ENCODE measurements at places on chromosomes 6 and 20. TPM values are rescaled to one million over a fixed set of nuclear protein-coding genes. Genes with fewer than 3 reads are reported as not detected.

GRCh38 chr6:12537389-12537788 lies 179.2 kb upstream of the PHACTR1 start:
- no peak for DNase-seq

DNA sequence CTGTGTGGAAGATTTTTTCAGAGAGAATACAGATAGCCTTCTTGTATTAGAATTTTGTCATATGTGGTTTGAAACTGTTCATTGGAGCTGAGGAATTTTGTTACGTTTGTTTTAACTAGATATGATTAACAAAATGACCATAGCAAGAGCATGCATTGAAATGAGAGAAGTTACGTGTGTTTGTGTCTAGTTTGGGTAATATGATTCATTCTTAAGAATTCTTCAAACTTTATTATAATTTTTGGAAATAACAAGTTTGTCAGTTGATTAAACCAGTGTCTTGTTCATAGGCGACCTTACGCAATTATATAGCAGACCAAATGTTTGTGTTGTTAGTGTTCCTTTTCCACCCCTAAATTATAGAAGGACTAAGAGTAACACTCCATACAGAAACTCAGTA lies 5.5 kb downstream of the GMNN start:
- DNase-seq, result no peak

DNA sequence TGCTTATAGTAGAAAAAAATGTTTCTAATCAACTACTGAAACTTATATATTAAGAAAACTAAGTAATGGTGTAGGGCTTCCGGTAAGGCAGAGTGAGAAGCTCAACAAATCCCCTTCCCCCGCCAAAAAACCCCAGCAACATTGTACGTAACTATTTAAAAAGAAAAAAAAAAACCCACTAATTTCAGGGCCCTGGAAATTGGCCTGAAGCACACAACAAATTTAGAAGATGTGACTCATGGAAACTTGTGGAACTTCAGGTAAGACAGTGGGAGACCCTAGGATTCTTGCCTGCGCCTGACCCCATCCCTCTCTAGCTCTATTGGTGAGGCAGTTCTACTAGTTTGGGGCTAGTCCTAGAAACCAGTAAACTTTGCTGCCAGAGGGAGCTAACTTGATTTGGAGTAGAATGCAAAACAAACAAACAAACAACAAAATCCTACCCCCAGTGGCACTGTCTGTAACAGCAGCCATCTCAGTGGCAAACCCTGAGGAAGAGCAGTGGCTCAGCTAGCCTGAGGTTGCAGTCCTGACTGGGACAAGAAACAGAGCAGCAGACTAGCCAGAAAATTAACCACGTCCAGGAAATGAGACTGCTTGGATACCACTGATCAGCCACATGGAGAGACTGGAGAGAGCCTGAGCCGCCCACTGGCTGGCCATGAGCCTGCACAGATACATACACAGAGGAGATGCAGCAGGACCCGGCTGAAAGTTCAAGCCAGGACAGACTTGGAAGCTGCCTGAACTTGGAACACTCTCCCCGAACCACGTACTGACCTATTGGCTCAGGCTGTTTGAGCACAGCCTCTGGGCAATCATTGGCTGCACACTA lies 135.1 kb downstream of the TBXT start:
- no peak for DNase-seq

DNA sequence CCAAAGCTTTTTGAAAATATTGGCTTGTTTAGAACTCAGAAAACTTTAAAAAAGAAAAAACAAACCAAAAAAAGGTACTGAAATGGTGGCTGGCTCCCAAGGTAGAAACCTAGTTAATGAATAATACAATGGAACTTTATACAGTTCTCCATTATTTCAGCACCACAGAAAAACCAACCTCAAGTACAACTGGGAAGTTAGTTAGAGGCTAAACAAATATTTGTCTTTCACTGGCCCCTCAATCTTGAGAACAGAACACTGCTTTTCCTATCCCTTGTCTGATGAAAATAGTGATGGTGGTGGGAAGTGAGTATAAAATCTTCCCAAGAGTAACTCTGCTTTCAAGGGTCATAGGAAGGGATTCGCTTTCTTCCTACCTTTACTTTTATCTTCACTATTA lies 126.5 kb downstream of the REV3L start:
- no peak for DNase-seq

GRCh38 chr6:45630314-45630713 lies 252.6 kb upstream of the SUPT3H start:
- no peak for DNase-seq

- no peak for DNase-seq
Observed at GRCh38 chr6:130625825-130626527, 201.2 kb upstream of the SMLR1 start.

DNA sequence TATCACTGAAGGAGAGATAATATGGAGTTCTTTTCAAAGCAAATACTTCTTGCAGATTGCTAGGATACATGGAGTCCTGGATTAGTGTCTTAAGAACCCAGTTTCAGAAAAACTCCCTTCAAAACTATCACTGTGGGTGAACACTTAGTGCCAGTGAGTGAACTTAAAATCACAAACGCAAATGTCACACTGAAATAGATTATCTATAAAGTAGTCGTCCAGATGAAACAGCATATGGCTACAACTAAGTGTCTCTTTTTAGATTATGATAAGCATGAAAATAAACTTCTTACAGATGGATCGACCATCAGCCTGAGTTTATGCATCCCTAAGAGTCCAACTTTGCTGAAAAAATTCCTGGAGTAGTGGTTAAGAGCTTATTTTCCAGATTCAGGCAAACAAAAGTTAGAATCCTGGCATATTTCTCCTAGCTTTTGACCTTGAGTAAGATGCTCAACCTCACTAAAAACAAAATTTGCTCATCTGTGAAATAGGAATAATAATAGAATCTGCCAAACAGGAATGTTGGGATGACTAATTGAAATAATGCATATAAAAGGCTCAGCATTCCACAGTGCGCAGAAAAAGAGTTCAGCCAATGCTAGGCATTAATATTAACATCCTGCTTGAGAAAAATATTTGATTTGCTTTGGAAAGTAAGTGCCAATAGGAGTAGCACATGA lies 70.4 kb downstream of the DOK5 start:
- DNase-seq, result no peak

- DNase-seq, result no peak
Observed at GRCh38 chr20:63976980-63977738, 2.3 kb downstream of the SAMD10 start.

GRCh38 chr6:146700078-146700686 lies 101.4 kb downstream of the ADGB start:
- peak; percentile 61 for DNase-seq

- no peak for DNase-seq
Observed at GRCh38 chr20:24990810-24991252, 1.7 kb downstream of the APMAP start.

- no peak for DNase-seq
Observed at GRCh38 chr6:119324718-119325117, 24.8 kb downstream of the MAN1A1 start.

GRCh38 chr6:85166114-85166741 lies 283.7 kb upstream of the NT5E start:
- DNase-seq, result no peak

- no peak for DNase-seq
Observed at GRCh38 chr6:142357879-142358278, 56.1 kb downstream of the ADGRG6 start.

DNA sequence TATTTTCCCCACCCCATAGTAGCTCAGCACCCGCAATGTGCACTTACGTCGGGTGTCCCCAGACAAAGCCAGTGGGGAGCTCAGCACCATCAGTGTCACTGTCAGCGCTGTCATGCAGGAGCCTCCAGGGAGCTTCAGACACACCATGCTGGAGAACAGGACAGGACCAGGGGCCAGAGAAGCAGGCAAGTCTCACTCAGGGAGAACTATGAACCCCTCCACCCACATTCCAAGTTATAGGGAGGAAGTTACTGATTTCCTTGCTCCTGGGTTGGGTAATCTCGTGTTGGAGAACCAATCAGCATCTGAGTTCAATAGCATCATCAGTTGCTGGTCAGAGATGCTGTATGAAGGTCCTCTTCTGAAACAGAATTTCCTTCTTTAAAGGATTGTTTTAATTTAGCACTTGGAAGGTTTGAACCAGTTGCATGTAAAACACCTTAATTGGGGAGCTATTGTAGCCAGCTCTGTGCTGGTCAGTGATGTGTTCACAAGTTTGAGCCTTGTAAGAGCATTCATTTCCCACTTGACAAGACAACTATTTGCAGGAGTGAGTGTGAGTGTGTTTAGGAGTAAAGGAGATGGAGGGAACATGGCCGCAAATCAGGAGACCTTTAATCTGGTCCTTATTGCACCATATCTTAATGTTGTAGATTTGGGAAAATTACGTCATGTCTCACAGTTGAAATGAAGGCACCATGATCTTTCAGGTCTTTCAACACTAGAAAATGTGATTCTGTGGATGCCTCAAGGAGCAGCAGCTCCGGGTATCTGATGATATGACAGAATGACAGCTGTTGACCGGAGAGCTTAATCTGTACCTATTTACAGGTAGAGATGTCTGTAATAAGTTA lies at the start of gene HLA-DRB1:
Gene HLA-DRB1 (minus strand): TSS at position 253 of the 854 bp plus-strand sequence. CDS start 106 bp downstream, at position 147.
- peak; percentile 5 for DNase-seq

- no peak for DNase-seq
Observed at GRCh38 chr6:95328231-95328630, 249.1 kb upstream of the MANEA start.

GRCh38 chr6:135053406-135053805 lies 1.2 kb downstream of the HBS1L start:
- DNase-seq, result no peak

- DNase-seq, result no peak
Observed at GRCh38 chr6:165571068-165571682, 91.9 kb downstream of the PDE10A start.

DNA sequence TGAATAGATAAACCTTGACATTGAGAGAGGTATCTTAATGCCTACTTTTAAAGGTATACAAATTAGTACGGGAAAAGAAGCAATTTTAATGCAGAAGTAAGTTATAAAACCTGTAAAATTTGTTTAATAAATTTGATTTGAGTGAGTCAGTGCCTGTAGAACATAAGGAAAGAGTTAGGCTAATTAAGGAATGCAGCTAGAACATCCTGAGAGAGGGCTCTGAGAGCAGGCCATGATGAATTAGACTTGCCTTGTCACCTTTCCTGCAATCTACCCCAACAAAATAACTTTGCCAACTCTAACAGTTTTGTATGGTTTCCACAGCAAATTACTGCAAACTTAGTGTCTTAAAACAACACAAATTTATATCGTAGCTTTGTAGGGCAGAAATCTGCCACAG lies 700.8 kb downstream of the RFPL4B start:
- no peak for DNase-seq

- no peak for DNase-seq
Observed at GRCh38 chr20:35618263-35619131, 2.9 kb downstream of the SPAG4 start.

DNA sequence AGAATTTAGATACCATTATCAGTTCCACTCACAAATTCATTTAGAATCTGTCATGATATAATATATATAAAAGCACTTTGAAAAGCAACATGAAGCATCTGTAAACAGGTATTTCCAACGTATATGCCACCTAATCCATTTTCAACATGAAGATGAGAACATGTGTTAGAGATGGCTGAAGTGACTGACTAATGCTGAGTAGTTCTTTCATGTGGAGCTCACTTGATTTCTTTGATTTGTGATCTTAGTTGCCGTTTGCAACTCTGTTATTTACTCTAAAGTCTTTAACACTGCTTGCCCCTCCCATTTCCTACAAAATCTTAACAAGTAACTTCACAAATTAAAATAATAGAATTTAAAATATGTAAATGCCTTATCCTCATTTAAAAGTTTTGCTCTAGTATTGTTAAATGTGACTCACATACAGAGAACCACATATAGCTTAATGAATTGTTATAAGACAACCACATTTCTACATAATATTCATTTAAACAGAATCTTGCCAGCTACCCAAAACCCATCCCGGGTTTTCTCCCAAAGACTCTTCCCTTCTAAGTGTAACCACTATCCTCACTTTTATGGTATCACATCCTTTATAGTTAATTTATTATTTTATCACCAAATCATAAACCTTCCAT lies 78.3 kb downstream of the ME1 start:
- no peak for DNase-seq

DNA sequence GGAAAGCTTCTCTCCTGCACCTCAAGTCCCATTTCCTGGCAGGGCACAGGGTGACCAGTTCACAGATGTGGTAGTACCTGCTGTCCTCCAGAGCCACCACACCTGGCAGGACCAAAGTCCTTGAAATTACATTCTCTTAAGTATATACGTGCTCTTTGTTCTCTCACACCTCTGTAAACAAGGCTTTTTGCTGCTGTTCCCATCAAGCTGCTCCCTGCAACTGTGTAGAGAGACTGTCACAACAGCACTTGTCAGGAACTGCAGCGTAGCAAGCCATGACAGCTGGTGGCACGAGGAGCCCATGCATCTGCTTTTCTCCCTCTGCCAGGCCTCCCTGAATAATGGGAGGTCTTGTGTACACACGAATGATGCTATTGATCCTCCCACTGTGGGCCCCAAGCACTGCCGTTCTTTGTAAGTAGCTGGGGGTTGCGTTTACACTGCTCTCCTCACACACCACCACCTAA lies 431.8 kb downstream of the CD83 start:
- DNase-seq, result no peak

- DNase-seq, result no peak
Observed at GRCh38 chr6:161256407-161256806, 17.5 kb downstream of the AGPAT4 start.

DNA sequence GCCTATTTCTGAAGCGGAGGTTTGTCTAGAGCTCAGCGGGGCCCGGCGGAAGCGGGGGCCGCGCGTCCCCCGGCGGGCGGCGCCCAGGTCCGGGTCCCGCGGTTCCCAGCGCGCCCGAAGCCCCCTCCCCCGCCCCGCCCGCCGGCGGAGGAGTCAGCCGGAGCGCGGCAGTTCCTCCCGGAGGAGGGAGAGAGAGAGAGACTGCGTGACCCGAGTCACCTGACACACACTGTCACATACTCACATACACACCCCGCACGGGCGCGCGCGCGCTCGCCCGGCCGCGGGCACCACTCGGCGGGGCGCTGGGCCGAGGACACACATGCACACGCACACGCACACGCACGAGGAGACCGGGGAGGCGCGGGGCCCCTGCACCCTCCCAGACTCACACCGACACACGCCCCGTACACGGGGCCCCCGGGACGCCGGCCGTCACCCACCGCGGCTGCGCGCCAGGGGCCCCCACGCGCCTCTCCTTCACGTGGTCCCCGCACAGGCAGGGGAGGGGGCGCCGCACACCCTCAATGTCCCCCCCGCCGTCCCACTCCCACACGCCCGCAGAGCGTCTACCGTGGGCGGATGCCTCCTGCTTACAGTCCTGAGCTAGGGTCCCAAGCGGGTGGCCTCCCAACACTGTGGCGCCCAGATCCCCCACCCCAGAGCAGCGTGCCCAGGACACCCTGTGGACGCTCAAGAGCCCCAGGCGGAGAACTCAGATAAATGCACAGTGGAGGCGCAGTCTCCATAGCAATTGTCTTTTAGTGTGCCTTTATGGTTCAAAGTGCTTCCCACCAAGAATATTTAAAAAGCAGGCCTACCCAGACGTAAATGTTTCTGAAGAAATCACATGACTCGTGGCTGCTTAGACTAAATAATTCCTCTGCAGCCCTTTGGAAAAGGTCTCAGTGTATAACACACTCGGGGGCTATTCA lies at the start of gene RRAGD:
Gene RRAGD (minus strand): TSS at position 203 of the 935 bp plus-strand sequence. CDS start 280 bp downstream, outside the sequence.
- DNase-seq, result no peak

Gene FNDC11
- polyA plus RNA-seq, result 0.13 TPM

Gene C6orf163
- polyA plus RNA-seq, result 2.2 TPM

Gene VTA1
- 57.2 TPM for polyA plus RNA-seq

Gene HFE
- 3.6 TPM for polyA plus RNA-seq

Gene RNF39
- polyA plus RNA-seq, result 0.75 TPM

Gene MARCKS
- 166 TPM for polyA plus RNA-seq

Gene OTOR
- not detected for polyA plus RNA-seq

Gene ITPR3
- 6.8 TPM for polyA plus RNA-seq

Gene DDO
- polyA plus RNA-seq, result 0.95 TPM

Gene TMEM63B
- 17.7 TPM for polyA plus RNA-seq

Gene SLC4A11
- 1.1 TPM for polyA plus RNA-seq
